ENCODE measurements at places on chromosomes 1 and 21.

DNA sequence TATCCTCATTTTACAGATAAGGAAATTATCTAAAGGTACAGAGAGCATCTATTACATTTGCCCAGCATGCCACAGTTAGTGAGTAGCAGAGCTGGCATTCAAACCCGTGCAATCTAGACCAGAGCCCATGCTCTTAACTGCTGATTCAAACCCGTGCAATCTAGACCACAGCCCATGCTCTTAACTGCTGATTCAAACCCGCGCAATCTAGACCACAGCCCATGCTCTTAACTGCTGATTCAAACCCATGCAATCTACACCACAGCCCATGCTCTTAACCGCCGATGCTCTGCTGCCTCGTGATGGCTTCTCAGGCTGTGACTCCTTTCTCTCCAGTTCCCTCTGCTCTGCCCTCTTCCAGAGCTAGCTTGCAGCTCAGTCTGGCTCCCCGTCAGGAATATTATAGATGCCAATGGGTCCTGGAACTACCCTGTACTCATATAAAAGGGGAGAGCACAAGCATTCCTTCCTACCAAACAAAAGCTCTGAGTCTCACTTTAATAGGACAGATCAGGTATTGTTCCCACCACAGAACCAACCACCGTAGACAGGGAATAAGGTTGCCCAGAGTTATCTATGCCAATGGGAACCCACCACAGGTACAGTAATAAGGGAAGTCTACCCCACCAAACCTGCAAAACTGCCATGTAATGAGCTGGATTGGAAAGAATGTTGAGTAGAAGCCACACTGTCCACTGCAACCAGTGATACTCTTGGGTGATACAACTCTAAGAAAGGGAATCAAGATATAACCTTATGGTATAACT, 78.4 kb downstream of the SMYD3 start:
- no peak for DNase-seq

DNA sequence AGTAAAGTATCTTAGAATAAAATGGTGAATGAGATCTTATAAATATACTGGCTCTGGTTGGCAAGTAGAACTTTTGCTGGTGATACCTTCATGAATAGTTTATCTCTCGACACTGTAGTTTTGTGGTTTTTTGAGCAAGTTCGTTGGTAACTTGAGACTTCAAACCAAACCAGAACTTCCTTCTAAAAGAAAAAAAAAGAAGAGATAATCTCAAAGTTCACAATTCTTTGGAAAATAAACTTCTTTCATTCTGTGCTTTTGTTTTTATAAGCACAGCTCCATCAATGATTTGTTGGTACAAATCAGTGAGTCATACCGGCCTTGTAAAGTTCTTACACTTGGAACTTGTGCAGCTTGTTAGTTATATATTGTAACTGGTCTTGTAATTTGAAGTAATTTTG, 2.3 kb downstream of the HIPK1 start:
- DNase-seq: no peak

- DNase-seq: no peak
Measured at GRCh38 chr1:37831809-37832208, 23.8 kb upstream of the YRDC start.

- DNase-seq: no peak
Measured at GRCh38 chr1:98086796-98087441, 166.1 kb upstream of the DPYD start.

DNA sequence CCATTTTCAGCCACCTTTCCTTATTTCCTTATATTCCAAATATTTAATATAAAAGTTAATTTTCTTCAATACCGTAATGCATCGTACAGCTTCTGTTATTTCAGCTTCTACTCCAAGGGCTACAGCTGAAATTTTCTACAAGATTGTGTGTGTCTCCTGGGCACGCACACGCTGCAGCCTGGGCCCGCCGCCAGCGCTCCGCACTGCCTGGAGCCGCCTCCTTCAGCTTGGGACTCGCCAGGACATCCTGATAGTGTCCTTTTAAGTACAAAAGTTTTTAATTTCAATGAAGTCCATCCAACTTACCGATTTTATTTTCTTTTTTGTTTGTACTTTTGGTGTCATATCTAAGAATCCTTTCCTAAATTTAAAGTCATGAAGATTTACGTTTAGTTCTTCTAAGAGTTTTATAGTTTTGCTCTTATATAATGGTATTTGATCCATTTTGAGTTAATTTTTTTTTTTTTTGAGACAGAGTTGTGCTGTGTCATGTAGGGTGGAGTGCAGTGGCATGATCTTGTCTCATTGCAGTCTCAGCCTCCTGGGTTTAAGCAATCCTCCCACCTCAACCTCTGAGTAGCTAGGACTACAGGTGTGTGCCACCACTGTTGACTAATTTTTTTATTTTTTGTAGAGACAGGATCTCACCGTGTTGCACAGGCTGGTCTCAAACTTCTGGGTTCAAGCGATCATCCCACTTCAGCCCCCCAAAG, 82.8 kb downstream of the AXDND1 start:
- no peak for DNase-seq

- no peak for DNase-seq
Measured at GRCh38 chr1:17141441-17142197, 22.4 kb upstream of the PADI2 start.

DNA sequence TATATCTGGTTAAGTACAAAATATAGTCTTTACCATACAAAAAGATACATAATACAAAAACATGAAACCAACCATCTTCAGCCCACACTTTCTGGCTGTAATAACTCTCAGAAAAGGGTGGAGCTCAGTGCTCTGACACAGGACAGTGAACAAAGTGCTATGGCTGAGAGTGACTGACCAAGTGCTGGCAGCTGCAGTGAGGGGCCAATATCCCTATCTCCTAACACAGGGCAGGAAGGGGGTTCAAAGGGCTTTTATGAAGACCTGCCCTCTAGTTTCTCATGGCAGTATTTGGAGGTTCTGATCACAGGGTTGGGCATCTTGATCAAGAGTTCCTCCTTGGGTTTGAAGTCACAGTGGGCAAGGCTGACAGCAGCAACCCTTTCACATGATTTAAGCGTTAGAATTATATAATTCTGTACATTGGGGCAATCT, 3.9 kb downstream of the TXNIP start:
- no peak for DNase-seq

DNA sequence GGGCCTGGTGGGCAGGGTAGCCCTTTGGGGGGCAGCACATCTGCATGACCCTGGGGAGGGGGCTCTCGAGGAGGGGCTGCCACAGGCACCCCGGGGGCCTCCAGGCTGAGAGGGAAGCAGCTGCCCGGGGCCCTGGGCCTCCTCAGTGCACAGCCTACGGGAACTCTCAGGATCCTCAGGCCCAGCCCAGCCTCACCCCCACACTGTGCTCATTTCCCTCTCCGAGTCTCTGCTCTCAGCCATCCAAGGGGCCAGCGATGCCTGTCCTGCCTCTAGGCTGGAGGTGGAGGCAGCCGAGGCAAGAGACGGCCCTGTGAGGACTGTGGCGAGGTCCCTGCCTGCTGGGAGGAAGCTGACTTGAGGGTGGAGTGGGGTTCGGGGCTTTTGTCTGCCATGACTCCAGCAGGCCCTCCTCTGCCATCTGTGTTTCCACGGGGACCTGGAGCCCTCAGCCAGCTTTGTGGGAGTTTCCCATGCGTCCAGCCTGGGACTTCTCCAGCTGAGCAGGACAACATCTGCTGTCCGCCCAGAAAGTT, 7.2 kb upstream of the PLEKHG5 start:
- no peak for DNase-seq

DNA sequence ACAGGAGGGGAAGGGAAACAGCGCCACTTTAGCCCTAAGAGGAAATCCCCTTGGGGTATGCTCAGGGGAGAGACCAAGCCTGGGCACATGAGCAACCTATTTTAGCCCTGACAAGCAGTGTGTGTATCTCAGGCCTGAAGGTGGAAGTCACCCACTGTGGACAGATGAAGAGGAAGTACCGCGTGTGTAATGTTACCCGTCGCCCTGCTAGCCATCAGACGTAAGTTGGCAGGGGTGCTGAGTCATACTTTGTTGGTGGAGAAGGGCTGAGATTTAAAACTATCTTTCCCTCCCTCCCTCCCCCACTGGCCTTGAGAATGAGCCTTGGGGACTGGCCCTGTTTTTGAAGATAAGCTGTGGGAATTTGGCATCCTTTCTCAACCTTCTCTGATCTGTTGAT, 11.2 kb downstream of the AGO1 start:
- no peak for DNase-seq

- DNase-seq: no peak
Measured at GRCh38 chr1:121595089-121595488, 410.3 kb downstream of the SRGAP2C start.

GRCh38 chr1:15343729-15344128, 66.0 kb upstream of the EFHD2 start:
- DNase-seq: no peak

DNA sequence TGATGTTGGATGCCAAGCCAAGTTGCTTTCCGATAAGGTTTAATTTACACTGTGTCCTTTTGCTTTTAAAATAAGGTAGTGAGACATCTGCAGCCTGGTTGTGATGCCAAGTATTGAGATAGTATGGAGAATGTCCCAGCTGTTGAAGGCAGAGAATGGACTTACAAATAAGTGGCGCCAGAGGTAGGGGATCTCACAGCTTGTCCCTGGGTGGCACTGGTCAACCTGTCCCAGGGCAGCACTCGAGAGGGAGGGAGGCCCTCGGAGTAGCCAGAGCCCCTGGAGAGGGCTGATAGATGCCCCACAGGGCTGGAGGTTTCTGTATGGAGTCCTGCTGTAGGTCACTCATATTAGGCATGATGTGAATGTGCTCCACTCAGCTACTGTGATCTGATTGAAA, 98.5 kb downstream of the GALNT2 start:
- no peak for DNase-seq

DNA sequence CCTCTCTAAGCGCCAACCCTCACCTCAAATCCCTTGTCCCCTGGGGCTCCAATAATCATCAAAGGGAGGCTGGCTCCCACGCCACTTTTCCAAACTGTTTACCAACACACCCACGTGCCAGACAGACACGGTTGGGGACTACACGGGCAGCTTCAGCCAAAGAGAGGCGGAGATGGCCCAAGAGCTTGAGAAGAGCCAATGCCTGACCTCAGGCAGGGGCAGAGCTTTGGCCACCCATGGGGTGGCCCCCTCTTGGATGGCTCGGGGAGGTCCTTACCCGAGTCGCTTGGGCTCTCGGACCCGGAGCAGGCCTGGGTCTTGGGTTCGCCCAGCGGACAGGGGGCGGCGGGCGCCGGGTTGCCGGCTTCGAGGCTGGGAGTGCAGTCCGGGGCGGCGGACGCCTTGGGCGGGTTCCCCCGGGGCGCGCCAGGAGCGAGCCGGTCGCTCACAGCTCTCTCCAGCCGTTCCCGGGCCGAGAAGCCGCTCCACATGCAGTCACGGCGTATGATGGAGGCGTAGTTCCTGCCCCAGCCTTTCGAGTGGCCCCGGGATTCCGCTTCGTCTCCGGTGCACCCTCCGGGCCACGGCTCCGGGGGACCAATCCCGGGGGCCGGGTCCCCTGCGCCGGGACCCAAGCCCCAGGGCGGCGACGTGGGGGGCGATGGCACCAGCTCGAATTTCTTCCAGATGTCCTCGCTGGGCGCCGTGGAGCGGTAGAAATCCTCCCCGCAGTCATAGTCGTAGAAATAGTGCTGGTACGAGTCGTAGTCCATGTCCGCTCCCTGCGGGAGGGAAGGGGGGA, 854 bp downstream of the MYCL start:
- no peak for DNase-seq

- peak; percentile 64 for DNase-seq
Measured at GRCh38 chr1:158998781-158999161, 10.9 kb upstream of the IFI16 start.

GRCh38 chr1:181295217-181295616, 188.1 kb upstream of the CACNA1E start:
- DNase-seq: no peak

- DNase-seq: no peak
Measured at GRCh38 chr1:179120736-179121135, 38.9 kb downstream of the TOR3A start.

- no peak for DNase-seq
Measured at GRCh38 chr1:86754265-86754974, 50.0 kb downstream of the SH3GLB1 start.

DNA sequence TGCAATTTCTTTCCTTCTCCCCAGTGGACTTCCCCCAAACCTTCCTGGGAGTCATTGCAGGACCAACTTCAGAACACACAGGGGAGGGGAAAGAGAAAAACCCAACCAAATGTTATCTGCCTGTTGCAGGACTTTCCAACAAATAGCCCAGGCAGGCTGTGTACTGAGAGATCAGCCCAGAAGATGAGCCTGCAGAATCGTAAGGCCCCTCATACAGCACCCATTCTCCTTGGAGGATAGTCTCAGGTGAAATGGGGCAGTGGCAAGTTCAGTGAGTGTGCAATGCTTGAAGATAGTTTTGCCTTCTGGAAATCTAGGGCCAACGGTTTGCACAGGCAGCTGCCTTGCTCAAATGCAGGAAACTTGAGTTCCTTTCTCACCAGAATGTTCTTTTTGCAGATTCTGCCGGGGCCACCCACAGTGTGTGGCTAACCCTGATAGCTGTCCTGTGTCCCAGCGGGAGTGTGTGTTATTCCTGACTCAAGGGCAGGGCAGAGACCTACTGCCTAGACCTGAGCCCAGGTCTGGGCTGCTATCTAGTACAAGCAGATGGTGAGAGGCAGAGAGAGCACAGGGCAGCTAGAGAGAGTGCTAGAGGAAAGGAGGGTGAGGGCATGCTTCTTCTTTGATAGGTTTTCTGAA, 48.8 kb downstream of the GADD45A start:
- DNase-seq: no peak

GRCh38 chr1:244046907-244047611, 4.0 kb upstream of the ZBTB18 start:
- DNase-seq: no peak

DNA sequence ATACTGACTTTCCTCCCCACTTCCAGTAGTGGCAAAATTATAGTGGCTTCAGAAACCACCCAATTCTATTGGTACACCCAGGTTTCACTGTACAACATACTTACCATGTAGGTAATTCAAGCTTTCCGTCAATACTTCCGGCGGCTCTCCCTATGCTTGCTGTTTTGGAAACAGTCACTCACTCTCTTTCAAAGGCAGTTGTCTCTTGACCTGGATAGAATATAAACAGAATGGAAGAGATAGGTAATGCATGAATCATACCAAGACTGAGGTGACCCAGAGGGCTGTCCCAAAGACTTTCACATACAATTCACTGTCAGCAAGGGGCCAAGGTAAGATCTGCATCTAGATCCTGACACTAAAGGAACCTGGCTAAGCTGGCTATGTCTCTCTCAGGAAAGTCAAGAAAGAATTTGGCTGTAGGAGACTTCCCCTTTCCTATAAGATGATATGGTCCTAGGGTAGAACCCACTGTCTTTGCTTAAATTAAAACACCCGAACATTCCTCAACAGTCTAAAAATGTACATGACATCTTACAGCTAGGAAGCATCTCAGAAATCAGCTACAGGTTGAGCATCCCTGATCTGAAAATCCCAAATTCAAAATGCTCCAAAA, 59.6 kb downstream of the LUZP1 start:
- DNase-seq: no peak
